ENCODE measurements at places on chromosomes 4 and X.

DNA sequence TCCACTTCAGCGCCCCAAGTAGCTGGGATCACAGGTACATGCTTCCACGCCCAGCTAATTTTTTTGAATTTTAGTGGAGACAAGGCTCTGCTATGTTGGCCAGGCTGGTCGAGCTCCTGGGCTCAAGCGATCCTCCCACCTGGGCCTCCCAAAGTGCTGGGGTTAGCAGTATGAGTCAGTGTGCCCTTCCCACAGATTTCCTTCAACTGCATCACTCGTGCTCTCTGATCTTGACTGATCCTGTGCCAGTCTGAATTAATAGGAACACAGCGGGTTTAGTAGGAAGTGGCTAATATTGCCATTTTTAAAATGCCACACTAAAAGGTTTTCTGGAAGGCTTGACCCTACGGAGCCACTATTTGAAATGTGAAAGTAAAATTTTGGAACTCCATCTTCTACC is 4.3 kb upstream of the SHROOM2 start:
- DNase-seq = no peak

GRCh38 chr4:89031272-89031671 is 25.7 kb downstream of the FAM13A start:
- DNase-seq = no peak

GRCh38 chr4:185108185-185108584 is 34.9 kb upstream of the SLC25A4 start:
- DNase-seq = no peak

- DNase-seq = no peak
Observed at GRCh38 chrX:23726191-23726590, 16.9 kb downstream of the ACOT9 start.

DNA sequence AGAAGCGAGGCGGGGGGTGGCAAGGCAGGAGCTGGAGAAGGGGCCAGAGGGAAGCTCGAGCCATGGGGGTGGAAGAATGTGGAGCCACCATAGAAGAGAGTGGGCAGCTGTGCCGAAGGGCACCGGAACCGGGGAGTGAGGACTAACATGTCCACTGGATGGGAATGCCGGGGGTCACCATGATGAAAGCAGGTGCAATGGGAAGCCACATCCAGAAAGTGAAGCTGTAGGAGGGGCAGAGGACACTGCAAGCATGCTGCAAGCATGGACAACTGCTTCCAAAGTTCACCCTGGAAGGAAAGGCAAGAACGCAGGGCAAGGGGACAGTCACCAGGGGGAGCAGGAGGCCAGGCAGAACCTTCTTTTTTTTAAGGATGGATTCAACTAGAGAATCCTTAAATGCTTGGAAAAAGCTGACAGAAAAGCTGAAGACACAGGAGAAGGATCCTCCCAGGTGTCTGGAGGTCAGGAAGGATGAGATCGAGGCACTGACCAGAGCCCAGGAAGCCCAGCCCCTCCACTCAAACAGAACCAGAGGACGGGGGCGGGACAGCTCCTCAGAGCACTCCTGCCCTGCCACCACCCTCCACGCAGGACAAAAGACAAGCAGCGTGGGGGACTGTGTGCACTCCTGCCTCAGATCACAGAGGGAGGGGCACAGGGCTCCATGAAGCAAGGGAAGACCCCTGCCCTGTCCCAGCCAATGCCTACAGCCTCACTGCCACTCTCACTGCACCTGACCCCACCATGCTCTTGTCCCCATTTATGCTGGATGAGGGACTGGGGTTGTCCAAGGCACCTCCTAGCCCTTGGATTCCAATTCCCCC is 169.2 kb downstream of the AFAP1 start:
- no peak for DNase-seq

- no peak for DNase-seq
Observed at GRCh38 chrX:132955690-132956089, 2.7 kb downstream of the HS6ST2 start.

- no peak for DNase-seq
Observed at GRCh38 chr4:181969151-181969550, 274.1 kb upstream of the TENM3 start.

DNA sequence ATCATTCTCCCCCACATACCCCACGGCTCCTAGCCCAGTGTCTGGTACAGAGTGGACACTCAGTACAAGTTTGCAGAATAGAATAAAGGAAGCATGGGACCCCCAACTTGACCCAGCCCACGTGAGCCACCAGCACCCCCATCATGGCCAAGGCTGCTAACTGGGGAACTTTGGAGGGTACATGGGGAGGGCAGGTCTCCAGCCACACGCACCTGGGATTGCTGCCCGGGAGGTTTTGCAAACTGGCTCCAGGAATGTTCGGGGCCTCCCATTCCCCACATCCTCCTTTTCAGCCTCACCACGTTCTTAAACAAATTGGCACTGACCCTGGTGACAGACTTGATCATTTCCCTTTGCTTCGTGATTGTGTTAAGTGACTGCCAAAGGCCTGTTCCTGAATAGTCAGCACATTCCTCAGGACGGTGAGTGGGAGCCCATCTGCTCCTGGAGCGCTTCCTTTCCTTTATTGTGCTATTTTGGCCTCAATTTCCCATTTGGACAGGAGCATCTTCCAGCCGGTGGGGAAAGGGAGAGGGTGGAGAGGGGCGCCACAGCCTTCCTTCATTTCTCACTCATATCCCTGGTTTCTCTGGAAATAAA is 18.7 kb upstream of the XPNPEP2 start:
- DNase-seq = no peak

- DNase-seq = no peak
Observed at GRCh38 chrX:32749070-32749469, 462.3 kb downstream of the DMD start.

- DNase-seq = no peak
Observed at GRCh38 chr4:71009086-71009485, 15.6 kb downstream of the DCK start.

GRCh38 chr4:8332891-8333331 is 63.4 kb downstream of the HTRA3 start:
- no peak for DNase-seq

- peak; percentile 46 for DNase-seq
Observed at GRCh38 chr4:151015459-151016347, 619 bp upstream of the LRBA start.

GRCh38 chr4:41358647-41359421 is 102.1 kb downstream of the UCHL1 start:
- no peak for DNase-seq

All from stimulated activated CD8-positive, alpha-beta memory T cell treated with anti-CD3 and anti-CD28 coated beads, Interleukin-4, amount 100 ng/mL, for 1 hour (primary cell).